ENCODE measurements at places on chromosomes 12 and 14.

DNA sequence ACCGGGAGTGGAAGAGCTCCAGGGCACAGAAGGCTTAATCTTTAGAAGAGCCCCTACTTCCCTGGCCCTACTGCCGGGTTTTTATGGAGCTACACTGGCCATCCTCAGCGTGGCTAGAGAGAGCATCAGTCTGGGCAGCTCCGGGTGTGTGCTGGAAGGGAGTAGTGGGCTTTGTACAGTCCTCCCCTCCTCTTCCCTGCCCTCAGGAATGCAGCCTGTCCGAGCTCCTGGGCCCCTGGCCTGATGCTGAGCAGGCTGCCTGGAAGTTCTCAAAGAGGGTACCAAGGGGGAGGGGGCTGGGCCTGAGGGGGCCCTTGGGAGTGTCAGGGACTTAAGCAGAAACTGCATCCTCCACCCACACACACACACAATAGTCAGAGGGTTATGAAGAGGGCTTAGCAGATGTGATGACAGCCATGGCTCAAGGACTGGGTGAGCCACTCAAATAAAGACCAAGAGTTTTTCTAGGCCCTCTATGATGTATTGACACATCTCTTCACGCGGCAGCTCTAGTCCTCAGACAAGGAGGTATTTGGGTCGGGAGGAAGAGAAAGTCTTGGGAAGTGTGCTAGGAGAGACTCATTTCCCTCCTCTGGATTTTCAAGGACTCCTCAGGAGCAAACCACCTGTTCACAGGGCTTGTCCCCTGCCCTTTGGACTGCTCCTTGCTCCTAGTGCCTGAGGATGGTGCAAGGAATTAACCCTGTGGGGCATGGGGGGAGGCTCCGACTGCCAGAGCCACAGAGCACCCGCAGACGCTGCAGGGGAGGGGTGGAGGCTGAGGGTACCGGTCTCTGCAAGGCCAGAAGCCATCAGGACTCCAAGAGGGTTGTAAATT, 16.5 kb upstream of the FIGNL2 start:
- DNase-seq = no peak

- DNase-seq = peak; percentile 71
Observed at GRCh38 chr12:27333403-27334009, 870 bp downstream of the BMAL2 start.

DNA sequence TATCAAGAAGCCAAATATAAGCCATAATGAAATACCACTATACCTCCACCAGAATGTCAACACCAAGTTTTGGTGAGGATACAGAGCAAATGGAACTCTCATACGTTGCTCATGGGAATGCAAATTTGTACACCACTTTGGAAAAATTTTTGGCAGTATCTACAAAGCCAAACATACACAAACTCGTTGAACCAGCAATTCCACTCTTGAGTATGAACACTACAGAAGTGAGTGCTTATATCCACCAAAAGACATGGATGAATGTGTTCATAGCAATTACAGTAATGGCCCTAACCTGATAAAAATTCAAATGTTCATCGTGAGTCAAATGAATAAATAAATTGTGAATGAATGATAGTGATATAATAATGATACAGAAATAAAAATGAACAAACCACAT, 24.8 kb downstream of the C12orf71 start:
- no peak for DNase-seq

DNA sequence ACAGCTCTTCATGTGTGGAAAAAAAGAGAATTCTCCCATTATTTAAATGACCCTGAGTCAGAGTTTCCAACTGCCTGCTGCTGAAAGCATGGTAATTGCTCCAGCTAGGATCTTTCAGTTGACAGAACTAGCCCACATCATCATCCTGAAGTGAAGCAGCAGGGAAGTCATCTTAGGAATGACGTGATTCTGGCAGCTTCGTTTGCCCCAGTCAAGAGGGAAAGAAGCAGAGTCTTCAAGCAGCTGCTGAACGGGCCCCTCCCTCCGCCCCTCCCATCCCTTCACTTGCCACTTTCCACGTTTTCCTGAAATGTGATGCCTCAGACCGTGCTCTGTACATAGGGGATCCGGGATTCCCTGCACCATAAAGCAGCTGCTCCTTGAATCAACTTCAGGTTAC, 455.0 kb upstream of the TMEM132C start:
- DNase-seq = no peak

- peak; percentile 33 for DNase-seq
Observed at GRCh38 chr12:90250766-90251165, 542.1 kb upstream of the ATP2B1 start.

GRCh38 chr14:41392226-41392625, 214.4 kb upstream of the LRFN5 start:
- no peak for DNase-seq

DNA sequence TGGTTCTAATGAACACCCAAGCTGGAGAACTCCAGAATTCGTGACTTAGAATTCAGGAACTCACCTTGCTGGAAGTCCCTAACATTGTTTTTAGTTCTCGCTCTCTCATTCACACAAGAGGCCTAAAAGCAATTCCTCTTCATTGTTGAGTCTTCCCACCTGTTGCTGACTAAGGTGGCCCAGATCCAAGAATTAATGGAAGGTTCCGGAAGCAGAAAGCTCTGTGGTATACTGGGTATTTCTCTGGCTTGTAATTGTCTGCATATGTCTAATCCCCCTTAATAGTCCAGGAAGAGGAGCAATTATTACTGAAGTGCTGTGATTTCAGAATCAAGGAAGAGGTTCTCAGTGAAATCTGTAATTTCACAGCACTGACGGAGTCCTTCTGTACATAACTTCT, 31.4 kb downstream of the TMEM233 start:
- no peak for DNase-seq

- DNase-seq = peak; percentile 9
Observed at GRCh38 chr14:73238941-73239340, 1.6 kb downstream of the PAPLN start.

GRCh38 chr12:6779708-6780432, 7.5 kb downstream of the LAG3 start:
- DNase-seq = no peak

GRCh38 chr12:107775093-107775721, 703 bp downstream of the ASCL4 start:
- DNase-seq = peak; percentile 74

GRCh38 chr14:23561873-23562821, 5.4 kb downstream of the AP1G2 start:
- DNase-seq = no peak

- DNase-seq = no peak
Observed at GRCh38 chr14:74400919-74401503, 25.0 kb downstream of the SYNDIG1L start.

DNA sequence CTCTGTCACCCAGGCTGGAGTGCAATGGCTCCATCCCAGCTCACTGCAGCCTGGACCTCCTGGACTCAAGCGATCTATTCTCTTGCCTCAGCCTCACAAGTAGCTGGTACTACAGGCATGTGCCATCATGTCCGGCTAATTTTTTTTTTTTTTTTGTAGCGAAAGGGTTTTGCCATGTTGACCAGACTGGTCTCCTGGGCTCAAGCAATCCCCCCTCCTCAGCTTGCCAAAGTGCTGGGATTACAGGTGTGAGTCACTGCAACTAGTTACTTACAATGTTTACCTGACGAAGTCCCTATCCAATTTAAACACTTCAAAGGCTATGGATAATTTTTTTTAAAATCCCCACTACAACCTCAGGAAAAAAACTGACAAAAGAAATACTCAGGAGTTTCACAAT, 1.8 kb downstream of the KRR1 start:
- DNase-seq = no peak

- DNase-seq = no peak
Observed at GRCh38 chr14:28515571-28515970, 251.0 kb upstream of the FOXG1 start.
